Activated T-helper 2 cell treated with anti-CD3 and anti-CD28 coated beads, Interferon-gamma antibody, Interleukin-2, Interleukin-4, amounts not matched to agents 10 μg/mL and 5 μg/mL and 100 μg/mL, durations not matched to agents 14 hours and 24 hours and 36 hours (primary cell): ENCODE measurements at places on chromosomes 2 and 18. TPM values are rescaled to one million over a fixed set of nuclear protein-coding genes. Genes with fewer than 3 reads are reported as not detected.

- no peak for DNase-seq
Observed at GRCh38 chr2:237692601-237693290, 65.4 kb downstream of the LRRFIP1 start.

GRCh38 chr2:74026687-74027241, 42.1 kb downstream of the TET3 start:
- no peak for DNase-seq

DNA sequence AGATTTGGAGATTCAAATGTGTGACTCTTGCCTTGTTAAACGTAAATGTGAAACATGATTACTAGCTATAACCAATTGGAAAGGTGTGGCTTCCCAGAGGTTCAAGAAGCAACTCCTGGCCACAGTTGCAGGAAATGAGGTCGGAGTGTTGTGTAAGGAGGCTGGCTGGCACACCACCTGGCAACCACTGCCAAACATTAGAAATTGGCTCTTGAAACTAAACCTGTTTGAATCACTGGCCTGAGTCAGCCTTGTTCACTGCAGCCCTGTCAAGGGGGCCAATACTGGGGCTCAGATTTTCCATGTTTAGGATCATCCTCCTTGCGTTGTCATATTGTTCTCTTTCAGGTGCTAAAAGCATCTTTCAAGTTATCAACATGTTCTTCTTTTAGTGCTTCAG, 206.3 kb downstream of the ARL6IP6 start:
- DNase-seq, result no peak

DNA sequence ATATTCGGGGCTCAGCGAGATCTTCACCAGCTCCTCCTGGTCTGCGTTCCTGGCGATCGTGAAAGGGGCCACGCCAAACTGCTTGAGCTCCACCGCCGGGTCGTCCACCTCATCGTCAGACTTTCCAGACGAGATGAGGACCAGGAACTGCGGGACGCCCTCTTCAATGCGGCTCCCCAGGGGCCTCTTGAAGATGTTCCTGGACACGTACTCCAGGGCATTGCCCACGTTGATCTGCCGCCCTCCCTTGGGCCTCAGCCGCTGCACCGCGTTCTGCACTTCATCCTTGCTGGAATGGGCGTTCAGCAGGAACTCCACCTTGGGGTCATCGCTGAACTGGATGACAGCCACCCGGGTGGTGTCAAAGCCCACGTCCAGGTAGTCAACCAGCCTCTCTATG, 42.1 kb downstream of the COL6A3 start:
- DNase-seq, result no peak

- DNase-seq, result no peak
Observed at GRCh38 chr2:199524689-199525574, 67.2 kb upstream of the SATB2 start.

- no peak for DNase-seq
Observed at GRCh38 chr2:236977063-236977851, 108.4 kb upstream of the COPS8 start.

GRCh38 chr2:239158641-239159475, 242.0 kb downstream of the HDAC4 start:
- no peak for DNase-seq

ANAPC1 gene
- 115 and 121 TPM in 2 replicates for total RNA-seq

CCDC68 gene
- not detected in 2 replicates for total RNA-seq

PCARE gene
- total RNA-seq, result not detected in 2 replicates

CGREF1 gene
- total RNA-seq, result 8.1 and 9.0 TPM in 2 replicates
